Fibroblast of skin of back (primary cell): ENCODE measurements at places on chromosomes 1 and 21.

DNA sequence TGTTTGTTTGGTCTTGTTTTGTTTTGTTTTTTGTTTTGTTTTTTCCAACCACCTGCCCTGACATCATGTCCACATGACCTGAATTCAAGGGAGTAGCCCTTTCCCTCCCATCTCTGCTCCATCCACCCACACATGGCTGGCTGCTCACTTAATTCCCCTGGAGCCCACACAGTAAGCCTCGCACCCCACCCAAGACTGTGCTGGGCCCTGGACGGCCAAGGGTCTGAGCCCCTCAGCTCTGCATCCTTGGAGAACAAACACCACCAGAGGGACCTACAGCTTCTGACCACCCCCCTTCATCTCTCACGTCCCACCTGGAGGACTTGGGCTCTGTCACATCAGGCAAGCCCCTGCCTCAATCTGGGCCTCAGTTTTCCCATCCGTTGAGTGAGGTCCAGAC is 39.1 kb downstream of the MATN1 start:
- DNase-seq, result no peak

GRCh38 chr1:205061665-205062069 is 18.7 kb downstream of the CNTN2 start:
- peak; percentile 63 for DNase-seq

- DNase-seq, result peak; percentile 42
These were observed 67.3 kb upstream of the CNTN2 start for GRCh38 chr1:204975568-204976235.

- peak; percentile 43 for DNase-seq
These were observed 35.6 kb upstream of the MGST3 start for GRCh38 chr1:165595246-165595938.

DNA sequence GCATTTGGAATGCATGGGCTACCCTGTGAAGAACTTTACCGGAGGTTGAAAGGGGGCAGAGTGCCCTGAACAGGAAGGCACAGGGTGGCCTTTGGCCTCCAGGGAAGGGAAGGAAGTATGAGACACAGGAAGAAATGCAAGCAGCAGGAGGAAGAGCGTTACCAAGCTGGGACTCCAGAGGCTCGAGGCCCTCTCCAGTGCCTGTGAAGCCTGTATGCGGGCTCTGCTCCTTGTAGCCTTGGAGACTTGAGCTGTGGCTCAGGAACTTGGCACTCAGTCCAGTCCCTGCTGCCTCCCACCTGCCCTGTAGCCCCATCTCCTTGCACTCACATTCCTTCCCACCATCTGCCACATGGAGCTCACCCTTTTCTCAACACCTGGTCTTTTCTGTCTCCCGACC is 33.5 kb upstream of the RNF19B start:
- no peak for DNase-seq

GRCh38 chr1:23475134-23475628 is 8.8 kb downstream of the ASAP3 start:
- peak; percentile 84 for DNase-seq

- DNase-seq, result no peak
These were observed 9.9 kb downstream of the OPTC start for GRCh38 chr1:203503836-203504235.

- no peak for DNase-seq
These were observed 32.3 kb downstream of the TMEM63A start for GRCh38 chr1:225849925-225850324.

GRCh38 chr1:103106426-103107341 is 1.6 kb downstream of the COL11A1 start:
- DNase-seq, result peak; percentile 81

- DNase-seq, result no peak
These were observed 6.8 kb upstream of the INAVA start for GRCh38 chr1:200887772-200888348.

DNA sequence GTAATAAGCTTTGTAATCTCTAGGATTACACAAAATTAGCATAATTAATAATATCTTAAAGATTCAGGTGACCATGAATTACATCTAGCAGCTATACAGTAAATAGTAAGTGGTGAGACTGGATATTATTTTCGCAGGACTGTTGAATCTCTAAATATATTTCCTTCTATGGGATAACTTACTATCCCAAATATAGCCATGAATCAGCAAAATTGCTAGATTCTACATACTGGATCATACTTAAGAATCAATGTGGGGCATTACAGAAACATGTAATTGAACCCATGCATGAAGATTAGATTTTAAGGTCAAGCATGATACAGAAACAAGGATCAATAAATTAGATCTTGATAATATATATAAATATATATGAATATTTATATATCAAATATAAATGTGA is 1203.4 kb downstream of the BRINP3 start:
- no peak for DNase-seq

DNA sequence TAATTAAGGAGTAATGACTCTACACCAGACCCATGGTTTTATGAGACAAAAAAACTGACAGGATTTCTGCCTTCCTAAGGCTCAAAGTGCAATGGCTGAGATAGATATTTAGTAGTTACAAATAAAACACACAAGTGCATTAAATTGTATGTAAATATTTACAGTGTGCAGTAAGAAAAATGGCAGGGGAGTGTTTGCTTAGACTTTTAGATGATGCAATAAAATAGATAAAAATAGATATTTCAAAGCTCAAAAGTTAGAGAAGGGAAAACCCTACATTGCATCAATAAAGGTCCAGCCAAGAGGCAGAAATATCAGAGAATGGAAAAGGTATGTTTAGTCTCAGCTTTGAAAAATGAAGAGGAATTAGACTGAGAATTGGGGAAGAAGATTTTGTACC is 226.3 kb upstream of the FGGY start:
- DNase-seq, result no peak

GRCh38 chr1:208176649-208177048 is 67.5 kb downstream of the PLXNA2 start:
- no peak for DNase-seq

DNA sequence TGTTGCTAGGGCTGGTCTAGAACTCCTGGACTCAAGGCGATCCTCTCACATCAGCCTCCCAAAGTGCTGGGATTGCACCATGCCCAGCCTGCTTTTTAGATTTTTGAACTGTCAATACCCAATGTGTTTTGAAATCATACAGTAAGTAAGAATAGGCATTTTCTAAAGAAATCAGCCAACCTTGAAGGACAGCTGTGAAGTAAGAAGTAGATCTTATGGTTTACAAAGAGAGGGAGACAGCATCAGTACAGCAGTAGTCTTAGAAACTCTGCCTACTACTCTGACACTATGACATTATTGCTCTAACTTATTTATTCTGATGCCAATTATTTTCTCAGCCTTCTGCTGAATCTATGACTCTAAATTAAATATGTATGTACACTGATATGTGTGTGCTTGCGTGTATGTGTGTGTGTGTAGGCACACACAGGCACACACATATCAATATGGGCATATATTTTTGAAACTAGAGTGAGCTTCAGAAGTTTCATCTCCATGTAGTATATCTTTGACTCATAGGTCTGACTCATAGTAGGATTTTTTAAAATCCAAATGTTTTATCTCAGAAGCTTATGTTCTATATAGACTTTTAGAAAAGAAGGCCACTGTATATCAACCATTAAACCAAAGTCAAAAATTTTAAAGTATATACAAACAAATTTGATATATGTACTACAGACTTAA is 140.4 kb downstream of the COL24A1 start:
- peak; percentile 39 for DNase-seq

- DNase-seq, result no peak
These were observed 4.9 kb upstream of the MACF1 start for GRCh38 chr1:39199593-39199992.

GRCh38 chr1:188386161-188386560 is 1557.4 kb downstream of the PLA2G4A start:
- DNase-seq, result no peak

DNA sequence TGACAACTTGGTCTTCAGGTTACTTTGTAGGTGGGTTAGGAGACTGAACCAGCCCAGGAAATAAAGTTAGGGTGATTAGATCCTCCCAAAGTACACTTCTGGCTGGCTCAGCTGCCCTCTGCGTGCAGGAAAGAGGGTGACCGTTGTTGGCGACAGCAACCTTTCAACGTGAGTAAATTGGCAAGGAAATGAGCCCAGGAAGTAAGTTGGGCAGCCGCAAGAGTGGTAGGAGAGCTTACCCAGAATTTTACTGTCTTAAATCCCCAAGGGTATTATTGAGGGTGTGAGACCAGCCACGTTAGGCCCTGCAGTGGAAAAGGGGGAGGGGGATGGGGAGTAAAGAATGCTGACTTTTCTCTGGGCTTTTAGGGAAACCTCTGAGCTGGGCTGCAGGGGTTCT is 1.6 kb downstream of the TENT5C start:
- DNase-seq, result no peak

- no peak for DNase-seq
These were observed 12.5 kb downstream of the NID1 start for GRCh38 chr1:236052232-236052993.

DNA sequence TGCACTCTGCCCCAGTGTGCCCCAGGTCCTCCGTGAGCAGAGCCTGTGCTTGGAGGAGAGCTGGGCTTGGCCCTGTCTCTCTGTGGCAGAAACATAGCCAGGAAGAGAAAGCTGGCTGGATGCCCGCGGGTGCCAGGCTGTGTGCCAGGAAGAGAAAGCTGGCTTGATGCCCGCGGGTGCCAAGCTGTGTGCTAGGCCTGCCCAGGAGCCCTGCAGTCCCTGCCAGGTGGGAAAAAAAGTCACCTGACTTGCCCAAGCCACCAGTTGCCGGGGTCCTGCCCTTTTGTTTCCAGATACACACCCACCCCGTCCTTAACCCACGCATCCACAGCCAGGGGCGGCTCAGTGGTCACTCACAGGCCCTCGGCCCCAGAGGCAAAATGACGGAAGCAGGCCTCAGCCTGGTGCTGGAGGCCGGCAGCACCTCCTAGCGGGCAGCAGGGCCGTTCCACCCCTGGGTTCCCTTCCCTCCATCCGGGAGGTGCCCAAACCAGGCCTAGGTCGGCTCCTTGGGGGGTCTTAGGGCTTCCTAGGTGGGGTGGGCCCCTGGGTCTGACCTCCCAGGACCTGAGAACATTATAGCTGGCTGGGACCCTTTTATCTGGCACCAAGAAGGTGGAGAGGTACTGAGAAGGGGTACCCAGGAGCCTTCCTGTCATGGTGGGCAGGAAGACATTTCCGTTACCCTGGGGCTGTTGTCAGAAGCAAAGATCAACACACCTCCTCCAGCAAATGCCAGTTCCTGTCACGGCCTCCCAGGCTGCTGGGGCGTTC is 9.1 kb downstream of the ITGB2 start:
- DNase-seq, result no peak

- DNase-seq, result no peak
These were observed 155.0 kb downstream of the TNFSF18 start for GRCh38 chr1:172895761-172896160.

GRCh38 chr1:113515498-113515897 is 125.2 kb downstream of the MAGI3 start:
- DNase-seq, result peak; percentile 48

GRCh38 chr1:203505526-203506204 is 11.7 kb downstream of the OPTC start:
- DNase-seq, result no peak

- DNase-seq, result peak; percentile 61
These were observed 34.8 kb downstream of the MX1 start for GRCh38 chr21:41460578-41461527.

DNA sequence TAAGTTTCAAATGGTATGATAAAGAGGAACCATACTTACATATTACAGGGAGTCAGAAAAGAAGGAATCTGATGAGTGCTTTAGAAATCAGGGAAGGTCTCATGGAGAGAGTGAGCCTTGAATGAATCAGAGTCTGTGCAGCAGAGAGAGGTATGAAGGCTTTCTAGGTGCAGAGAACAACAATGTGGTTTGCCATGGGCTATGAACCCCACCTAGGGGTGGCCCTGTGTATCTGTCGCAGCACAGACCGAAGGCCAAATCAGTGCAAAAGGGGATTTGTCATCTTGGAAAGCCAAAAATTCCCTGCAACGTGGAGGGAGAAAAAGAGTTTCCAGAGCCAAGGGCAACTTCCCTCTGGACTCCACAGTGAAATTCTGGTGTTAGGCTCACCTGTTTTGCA is 3.5 kb downstream of the PAPPA2 start:
- peak; percentile 4 for DNase-seq

- DNase-seq, result no peak
These were observed 186.7 kb downstream of the HFM1 start for GRCh38 chr1:91217911-91218310.

DNA sequence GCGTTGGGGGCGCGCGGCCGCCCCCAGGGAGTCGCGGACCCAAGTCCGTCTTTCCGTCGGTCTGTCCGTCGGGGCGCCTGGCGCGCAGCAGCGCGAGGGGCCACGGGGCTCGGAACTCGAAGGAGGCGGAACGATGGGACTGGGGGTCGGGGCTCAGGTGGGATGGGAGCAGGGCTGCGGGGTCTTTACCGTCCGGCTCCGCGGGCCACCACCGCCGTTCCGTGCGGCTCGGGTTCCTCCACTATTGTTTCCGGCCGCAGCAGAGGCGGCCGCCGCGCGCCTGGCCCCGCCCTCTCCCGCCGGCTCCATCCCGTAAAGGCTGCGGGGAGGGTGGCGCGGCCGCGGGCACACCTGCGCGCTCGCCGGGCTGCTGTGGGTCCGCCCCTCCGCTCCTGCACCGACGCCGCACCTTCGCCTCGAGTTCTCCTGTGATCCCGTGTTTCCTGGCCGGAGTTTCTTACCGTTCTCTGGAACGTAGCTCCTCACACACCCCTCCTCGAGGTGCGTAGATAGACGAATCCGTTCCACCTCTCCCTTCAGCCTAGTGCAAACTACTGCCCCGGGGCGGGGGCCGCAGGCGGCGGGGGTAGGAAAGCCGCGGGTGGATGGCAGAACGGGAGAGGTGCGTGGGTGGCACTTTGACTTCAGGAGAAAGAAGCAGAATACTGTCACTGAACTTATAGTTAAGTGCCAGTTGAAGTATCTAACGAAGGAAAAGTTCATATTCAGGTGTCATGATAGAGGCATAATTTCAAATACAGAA is at the start of gene C21orf91:
TSS of gene C21orf91 (minus strand) at position 243 of the 763 bp plus-strand sequence. CDS start 1,038 bp downstream, outside the sequence.
- peak; percentile 82 for DNase-seq

GRCh38 chr1:241269116-241269515 is 87.9 kb downstream of the RGS7 start:
- DNase-seq, result no peak

DNA sequence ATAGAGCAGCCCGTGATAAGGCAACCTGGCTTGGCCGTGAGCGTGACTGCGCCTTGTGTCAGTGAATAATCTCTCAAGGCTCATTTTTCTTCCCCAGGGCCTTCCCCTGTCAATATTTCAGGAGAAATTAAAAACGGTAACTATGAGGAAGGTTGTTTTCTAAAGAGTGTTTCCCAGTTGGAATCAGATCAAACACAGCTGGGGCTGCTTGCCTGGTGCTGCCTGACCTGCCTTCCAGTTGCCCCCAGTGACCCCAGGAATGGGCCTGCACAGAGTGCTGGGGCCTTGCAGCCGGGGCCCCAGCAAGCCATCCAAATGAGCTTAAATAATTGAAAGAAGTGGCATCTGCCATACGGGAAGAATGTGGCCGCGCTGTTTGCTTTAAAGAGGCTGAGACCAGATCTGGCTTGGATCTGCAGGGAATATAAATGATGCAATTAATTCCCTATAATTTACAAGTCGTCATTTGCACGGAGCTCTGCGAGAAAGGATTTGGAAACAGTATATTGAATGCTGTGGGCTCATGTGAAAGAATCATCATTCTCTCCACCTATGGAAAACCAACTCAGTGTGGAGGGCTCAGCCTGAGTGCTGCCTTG is 203.9 kb downstream of the C1orf94 start:
- no peak for DNase-seq

- no peak for DNase-seq
These were observed 86.4 kb upstream of the JUN start for GRCh38 chr1:58870298-58870676.

GRCh38 chr1:99766378-99766800 is at the start of gene FRRS1:
Gene FRRS1 (minus strand): TSS chr1:99766635. CDS start chr1:99748768, 17,867 bp downstream.
- DNase-seq, result peak; percentile 53
